Motor neuron (in vitro differentiated cells): ENCODE measurements at places on chromosomes 4 and X.
A peak's percentile ranks its signal among the peaks of the same experiment; 100 is the strongest.

DNA sequence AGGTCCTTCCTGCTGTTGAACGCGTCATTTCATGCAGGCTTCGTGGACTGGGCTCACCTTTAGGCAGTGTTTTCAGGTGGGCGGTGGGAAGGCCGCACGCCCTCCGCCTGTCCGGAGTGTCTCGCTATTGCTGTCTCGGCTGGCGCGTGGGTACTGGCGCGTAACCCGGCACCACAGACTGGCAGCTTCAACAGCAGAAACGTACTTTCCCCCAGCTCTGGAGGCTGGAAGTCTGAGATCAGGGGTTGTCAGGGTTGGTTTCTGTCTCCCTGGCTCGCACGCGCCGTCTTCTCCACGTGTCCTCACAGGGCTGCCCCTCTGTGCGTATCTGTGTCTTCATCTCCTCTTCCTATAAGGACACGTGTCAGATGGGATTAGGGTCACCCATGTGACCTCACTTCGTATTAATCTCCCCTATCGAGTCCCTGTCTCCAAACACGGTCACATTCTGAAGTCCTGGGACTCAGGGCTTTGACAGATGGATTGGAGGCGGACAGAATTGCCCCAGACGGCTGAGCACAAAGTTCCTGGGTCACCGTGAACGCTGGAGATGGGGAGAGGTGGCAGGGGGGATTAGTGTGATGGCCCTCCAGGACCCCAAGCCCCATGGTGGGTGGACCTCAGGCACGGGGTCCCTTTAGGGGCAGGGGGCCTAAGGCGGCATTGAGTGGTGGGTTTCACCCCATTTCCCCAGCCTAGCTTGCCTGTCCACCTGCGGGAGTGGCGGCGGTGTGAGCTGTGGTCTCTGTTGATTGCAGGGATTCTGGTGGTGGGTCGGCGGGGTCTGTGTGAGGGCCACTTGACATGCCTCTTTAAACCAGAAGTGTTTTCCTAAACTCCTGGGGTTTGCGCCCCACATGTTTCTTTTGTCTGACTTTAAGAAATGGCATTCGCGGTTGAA lies 83.4 kb upstream of the LRPAP1 start:
- ATAC-seq: peak; percentile 42

DNA sequence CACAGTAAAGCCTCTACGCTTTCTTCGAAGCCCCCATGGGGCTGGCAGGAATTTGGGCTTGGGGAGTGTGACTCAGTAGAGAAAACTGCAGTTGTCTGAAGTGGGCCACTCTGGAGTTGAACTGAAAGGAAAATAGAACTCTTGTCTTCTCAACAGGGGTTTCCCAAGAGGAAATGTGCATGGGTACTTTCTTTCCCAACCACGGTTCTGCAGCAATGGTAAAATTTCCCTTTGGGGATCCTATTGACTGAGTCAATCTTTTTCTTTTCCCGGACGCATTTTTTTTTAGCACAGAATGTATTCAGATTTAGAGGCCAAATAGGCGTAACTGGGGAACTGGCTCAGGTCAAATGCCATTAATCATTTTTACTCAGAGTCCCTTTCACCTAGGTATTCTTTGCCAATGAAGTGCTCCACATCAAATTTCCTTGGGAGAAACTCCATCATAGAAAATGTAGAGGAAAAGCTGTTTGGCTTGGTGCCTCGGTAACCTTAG lies 269.3 kb downstream of the STIM2 start:
- ATAC-seq: no peak

DNA sequence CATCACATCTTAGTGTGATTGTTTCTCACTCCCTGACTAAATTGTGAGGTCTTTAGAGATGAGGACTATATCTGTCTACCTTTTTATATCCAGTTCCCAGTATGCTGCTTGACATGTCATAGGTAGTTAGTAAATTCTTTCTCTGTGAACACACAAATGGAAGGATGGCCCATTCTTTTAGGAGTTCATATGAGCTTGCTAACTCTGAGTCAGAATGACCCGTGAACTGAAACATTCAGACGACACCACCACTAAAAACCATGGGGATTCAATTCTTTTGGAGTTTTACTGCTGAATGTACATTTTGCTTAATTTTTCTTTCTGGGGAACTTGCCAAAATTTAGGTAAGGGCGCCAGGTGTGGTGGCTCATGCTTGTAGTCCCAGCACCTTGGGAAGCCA lies 13.9 kb downstream of the OFD1 start:
- ATAC-seq: no peak

GRCh38 chrX:153687121-153688039 lies at the start of gene SLC6A8:
TSS of gene SLC6A8 (plus strand) at chrX:153687926. CDS start at chrX:153688575, 649 bp downstream.
- peak; percentile 34 for ATAC-seq

GRCh38 chr4:15144967-15145295 lies 142.7 kb downstream of the CPEB2 start:
- ATAC-seq: no peak
